ENCODE measurements at places on chromosomes 2 and 18.
A peak's percentile ranks its signal among the peaks of the same experiment; 100 is the strongest.

- no peak for DNase-seq
Observed at GRCh38 chr2:225270053-225270452, 129.5 kb upstream of the NYAP2 start.

DNA sequence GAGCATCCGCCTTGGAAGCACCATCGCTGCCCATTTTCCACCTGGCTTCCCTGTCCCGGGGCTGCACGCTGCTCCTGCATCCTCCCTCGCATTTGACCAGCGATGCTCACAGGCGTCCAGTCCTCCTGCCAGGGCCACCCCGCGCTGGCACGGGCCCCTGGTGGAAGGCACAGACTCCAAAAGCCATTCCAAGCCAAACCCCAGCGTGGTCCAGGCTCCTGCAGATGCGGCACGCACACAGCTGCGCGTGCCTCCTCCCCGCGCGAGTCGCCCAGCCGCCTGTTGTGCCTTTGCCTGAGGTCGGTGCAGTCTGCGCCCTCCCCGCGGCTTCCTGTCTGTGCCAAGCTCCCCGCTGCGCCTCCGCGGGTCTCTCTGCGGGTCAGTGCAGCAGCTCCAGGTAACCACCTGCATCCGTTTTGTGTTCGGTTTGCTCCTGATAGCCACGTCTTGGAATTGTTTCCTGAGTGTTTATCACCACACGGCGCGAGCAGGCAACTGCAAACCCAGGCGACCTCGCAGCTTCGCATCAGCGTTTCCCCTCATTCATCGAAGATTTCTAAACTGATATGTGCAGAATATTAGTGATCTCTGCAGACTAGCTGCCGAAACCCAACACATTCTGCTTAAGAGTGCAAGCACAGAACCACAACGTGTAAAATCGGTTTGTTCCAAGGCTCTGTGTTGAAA, 65.2 kb upstream of the SALL3 start:
- no peak for DNase-seq

GRCh38 chr2:179622112-179622511, 239.3 kb downstream of the ZNF385B start:
- peak; percentile 62 for DNase-seq

- peak; percentile 76 for DNase-seq
Observed at GRCh38 chr2:140892436-140892835, 1238.4 kb downstream of the LRP1B start.

DNA sequence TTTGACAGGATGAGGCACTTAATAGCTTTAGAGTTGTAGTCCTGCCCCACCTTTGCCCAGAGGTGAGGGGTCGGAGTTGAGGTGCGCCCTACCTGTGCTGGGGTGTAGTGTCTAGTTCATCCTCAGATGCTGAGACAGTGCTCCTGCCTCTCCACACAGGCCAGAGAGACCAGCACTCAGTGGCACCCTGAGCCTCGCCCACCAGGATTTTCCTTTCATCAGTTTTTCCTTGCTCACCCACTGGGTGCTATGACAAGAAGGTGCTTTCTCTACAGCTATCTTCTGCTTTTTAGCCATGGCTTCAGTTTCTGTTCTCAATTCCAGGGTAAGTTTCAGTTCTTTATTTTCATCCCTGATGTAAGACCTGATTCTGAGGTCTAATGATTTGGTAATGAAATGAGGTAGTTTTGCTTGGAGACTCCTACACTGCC, 16.8 kb upstream of the TMEM131 start:
- no peak for DNase-seq

GRCh38 chr2:7811073-7811472, 870.8 kb upstream of the ID2 start:
- no peak for DNase-seq

GRCh38 chr18:34594266-34594665, 115.8 kb upstream of the DTNA start:
- DNase-seq: no peak

DNA sequence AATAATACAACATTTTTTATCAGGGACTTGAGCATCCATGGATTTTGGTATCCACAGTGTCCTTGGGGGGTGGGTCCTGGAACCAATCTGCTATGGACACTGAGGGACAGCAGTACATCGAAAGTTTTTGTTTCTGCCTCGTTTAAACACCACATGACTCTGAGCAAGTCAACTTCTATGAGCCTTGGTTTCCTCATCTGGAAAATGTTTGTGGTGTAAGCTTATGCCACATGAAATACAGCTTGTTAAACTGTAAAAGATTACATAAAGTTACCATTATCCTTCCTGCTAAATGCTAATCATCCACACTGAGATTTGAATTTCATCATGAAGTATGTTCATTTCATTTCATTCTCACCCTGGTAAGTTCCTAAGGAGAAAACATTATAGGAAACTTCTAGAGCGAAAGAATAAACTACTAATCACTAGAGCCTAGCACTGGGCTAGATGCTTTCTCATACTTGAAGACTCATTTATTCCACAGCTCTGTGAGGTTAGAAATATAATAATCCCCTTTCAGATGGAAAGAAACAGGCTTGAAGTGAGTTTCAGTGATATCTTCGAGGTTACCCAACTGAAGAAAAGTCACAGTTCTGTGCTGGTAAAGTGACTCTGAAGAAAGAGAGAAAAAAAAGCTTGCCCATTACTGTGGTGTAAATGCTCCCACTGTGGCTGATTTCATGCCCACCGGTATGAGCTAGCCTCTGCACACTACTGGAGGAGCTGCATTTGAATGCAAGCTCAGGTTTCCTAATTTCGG, 29.2 kb downstream of the MCFD2 start:
- DNase-seq: no peak

DNA sequence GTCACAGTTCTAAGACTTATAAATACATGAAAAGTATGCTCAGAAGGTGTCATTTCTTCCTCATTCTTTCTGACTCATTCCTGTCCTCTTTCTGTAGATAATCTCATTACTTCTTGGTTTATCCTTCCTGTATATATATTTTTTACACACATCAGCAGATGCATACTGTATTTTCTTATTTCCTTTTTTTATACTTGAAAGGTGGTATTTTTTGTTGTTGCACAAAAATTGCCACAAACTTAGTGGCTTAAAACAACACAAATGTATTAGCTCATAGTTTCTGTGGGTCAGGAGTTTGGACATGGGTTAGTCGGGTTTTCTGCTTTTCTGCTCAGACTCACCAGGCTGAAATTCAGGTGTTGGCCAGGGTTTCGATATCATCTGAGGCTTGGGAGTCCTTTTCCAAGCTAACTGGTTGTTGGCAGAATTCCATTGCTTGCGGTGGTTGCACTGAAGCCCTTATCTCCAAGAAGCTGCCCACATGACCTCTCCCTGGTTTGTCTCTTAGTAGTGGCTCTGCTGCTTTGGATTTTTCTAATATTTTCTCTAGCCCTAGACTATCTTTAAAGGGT, 162.6 kb downstream of the FMNL2 start:
- no peak for DNase-seq

- no peak for DNase-seq
Observed at GRCh38 chr2:189199797-189200196, 20.2 kb upstream of the COL5A2 start.

GRCh38 chr2:219299372-219299760, 9.8 kb downstream of the PTPRN start:
- DNase-seq: no peak

GRCh38 chr2:218963601-218964000, 4.1 kb downstream of the CDK5R2 start:
- no peak for DNase-seq

GRCh38 chr2:158815658-158816057, 20.5 kb downstream of the DAPL1 start:
- no peak for DNase-seq

- DNase-seq: no peak
Observed at GRCh38 chr2:15145919-15146318, 415.2 kb downstream of the NBAS start.

- no peak for DNase-seq
Observed at GRCh38 chr2:128690869-128691268, 372.2 kb upstream of the HS6ST1 start.

GRCh38 chr2:136013955-136014354, 28.5 kb upstream of the DARS1 start:
- no peak for DNase-seq

GRCh38 chr2:217611056-217611455, 391.7 kb downstream of the TNS1 start:
- no peak for DNase-seq

- DNase-seq: no peak
Observed at GRCh38 chr2:236616624-236617023, 47.0 kb downstream of the ACKR3 start.

GRCh38 chr2:31266804-31267203, 32.9 kb downstream of the EHD3 start:
- no peak for DNase-seq

GRCh38 chr2:37711308-37711731, 39.9 kb upstream of the CDC42EP3 start:
- peak; percentile 99 for DNase-seq

DNA sequence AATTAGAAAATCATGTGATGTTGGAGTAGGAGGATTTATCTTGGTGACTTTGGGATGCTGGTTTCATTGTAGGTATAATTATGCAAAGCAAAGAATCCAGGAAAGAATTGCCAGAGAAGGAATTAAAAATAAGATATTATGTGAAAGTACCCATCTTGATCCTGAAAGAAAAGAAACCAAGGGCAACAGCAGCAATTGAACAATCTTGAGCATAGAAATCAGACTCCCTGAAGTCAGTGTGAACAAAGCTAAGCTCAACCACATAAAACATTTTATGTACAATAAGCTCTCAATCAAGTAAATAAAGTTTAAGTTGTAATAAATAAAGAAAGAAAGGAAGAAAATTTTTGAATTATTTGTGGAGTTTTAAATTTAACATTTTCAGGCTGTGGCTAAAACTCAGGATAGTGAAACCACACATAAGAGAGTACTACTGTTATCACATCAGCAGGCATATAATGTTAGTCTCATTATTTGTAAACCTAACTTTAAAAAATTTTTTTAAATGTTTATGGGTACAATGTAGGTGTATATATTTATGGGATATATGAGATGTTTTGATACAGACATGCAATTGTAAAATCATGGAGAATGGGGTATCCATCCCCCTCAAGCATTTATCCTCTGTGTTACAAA, 32.8 kb upstream of the GPR55 start:
- no peak for DNase-seq

DNA sequence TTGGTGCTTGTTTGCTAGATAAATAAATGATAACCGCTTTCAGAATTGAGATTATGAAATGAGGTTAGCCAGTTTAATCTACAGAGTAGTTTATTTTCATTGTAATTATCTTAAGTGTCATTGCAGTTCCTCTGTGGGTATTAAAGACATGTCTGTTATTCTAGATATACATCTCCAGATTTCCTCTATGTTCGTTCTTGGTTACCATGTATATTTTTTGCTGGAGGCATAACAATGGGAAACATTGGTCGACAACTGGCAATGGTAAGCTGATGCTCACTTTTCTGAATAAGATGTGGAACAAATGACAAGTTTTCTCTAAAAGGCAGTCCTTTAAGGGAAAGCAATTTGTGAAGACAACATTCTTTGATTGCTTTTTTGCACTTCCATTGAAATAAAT, 18.7 kb downstream of the INSIG2 start:
- DNase-seq: no peak

GRCh38 chr2:21111012-21111411, 12.8 kb upstream of the TDRD15 start:
- no peak for DNase-seq

- DNase-seq: no peak
Observed at GRCh38 chr2:48984922-48985321, 169.4 kb downstream of the FSHR start.

Measured in fibroblast of upper back skin (primary cell).